ENCODE measurements at places on chromosomes 12 and 14.

DNA sequence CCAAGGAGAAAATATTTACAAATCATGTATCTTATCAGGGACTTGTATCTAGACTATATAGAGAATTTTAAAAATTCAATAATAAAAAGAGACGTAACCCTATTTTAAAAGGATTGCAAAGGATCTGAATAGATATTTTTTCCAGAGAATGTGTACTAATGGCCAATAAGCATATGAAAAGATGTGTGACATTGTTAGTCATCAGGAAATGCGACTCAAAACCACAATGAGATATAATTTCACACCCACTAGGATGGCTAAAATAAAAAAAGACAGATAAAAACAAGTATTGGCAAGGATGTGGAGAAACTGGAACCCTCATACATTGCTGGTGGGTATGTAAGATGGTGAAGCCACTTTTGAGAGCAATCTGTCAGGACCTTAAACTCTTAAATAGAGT lies 141.9 kb upstream of the BMP4 start:
- no peak for DNase-seq

- DNase-seq = no peak
Measured at GRCh38 chr14:32635061-32635719, 303.5 kb upstream of the NPAS3 start.

- DNase-seq = no peak
Measured at GRCh38 chr12:105235281-105235731, 668 bp downstream of the APPL2 start.

DNA sequence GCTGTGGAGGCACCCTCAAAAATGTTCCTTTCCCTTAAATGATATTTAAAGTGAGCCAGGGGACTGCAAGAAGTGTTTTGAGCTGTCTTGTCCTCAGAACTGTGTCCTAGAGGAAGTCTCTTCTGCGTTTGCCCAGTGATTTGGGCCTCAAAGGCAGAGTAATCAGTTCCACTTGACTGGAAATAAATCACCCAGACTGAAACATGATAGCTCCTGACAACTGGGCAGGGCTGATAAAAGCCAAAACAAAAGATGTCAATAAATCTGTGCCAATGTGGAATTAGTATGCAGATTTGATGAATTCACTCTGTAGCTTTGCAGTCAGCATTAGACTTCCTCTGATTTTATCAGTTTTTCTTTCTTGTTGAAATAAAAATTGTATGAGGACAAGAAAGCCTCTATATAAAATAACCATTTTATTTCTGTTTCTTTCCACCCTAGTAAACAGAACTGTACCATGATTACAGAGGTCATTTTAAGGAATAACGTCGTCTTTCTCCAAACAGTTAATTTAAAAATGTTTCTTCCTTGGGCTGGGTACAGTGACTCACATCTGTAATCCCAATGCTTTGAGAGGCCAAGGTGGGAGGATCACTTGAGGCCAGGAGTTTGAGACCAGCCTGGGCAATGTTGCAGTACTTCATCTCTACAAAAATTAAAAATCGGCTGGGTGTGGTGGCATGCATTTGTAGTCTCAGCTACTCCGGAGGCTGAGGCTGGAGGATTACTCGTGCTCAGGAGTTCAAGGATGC lies 180.8 kb downstream of the ERC1 start:
- DNase-seq = peak; percentile 23

DNA sequence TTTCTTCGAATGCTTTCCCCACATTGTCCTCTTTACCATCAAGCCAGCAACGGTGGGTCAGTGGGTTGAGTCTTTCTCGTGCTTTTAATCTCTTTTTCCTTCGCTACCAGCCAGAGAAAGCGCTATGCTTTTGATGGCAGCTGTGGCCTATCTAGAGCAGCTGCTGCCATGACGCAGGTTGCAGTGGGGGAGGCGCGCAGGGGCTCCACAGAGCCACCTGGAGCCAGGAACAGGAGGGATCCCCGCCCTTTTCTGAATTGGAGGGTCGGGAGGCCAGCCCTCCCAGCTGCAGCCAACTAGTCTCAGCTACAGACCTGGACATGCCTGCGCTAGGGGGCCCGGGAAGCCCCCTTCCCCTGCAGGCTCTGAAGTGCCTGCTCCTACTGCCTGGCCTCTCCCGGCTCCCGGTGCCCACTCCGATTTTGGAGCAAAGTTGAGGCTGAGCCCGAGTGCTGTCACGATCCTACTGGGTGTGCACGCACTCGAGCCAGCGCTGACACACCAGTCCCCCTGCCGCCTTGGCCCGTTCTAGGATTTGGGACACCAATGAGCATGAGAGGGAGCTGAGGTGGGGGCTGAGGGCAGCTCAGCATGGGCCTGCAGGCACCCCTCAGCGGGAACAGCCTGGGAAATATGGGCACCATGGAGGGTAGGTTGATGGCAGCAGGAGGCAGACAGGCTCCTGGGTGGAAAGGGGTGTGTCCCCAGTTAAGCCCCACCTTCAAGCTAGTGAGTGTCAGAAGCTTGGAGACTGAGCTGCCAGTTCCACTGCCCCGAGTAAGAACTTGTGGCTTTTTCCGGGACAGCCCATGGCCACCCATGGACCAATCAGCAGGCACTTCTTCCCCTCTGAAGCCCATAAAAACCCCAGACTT lies 784.2 kb downstream of the SLC6A15 start:
- DNase-seq = no peak

DNA sequence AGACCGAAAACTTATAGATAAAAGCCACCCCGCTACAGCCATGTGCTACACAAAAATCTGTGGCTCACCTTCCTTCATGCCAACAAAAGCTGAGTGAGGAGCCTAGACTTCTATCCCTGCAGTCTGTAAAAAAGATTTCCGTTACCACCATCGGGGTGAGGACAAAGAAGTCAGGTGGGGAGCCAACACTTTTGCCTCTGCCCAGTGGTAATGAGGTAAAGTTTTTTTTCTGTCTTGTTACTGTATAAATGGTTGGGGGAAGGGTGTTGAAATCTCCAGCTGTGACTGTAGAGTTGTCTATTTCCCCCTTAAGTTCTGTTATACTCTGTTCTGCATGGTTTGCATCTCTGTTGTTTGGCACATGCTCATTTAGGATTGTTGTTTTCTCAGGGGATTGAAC lies 707.8 kb downstream of the FLRT2 start:
- DNase-seq = no peak

- DNase-seq = peak; percentile 75
Measured at GRCh38 chr12:121579981-121580868, 598 bp downstream of the KDM2B start.

- no peak for DNase-seq
Measured at GRCh38 chr12:25254271-25254880, 3.6 kb upstream of the KRAS start.

DNA sequence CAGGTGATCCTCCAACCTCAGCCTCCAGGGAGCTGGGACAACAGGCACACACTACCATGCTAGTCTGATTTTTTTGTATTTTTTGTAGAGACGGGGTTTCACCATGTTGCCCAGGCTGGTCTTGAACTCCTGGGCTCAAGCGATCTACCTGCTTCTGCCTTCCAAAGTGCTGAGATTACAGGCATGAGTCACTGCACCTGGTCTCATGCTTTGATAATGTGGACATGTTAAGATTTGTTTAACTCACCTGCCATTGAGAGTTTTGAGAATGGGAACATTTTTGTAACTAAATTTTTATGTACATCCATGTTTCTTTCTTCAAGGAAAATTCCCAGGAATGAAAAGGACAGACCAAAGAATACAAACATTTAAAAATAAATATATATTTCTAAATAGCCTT lies 121.2 kb downstream of the MIPOL1 start:
- no peak for DNase-seq

DNA sequence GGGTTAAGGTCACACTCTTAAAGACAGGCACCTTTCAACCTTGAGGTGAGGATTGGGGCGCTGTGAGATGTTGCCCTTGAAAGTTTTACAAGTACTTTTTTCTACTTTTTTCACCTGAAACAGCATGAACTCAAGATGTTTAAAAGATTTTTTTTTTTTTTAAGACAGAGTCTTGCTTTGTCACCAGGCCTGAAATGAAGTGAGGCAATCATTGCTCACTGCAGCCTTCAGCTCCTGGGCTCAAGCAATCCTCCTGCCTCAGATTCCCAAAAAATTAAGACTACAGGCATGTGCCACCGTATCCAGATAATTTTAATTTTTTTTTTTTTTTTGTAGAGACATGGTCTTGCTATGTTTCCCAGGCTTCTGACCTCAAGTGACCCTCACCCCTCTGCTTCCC lies 243.9 kb downstream of the DIO2 start:
- DNase-seq = no peak

GRCh38 chr14:71430678-71431376 lies 501.4 kb upstream of the RGS6 start:
- DNase-seq = no peak

DNA sequence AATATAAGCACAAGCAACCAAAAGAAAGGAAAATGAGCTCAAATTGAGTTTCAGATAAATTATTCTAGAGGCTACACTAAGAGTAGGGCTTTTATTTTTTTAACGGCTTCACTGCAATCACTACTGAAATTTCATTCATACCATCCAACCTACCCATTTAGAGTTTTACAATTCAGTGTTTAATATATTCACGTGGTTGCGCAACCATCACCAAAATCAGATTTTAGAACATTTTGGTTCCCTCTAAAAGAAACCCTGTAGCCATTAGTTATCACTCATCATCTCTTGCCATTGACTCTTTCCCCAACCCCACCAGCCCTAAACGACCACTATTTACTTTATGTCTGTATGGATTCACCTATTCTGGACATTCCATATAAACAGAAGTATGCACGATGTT lies 401.5 kb downstream of the MDGA2 start:
- DNase-seq = no peak

DNA sequence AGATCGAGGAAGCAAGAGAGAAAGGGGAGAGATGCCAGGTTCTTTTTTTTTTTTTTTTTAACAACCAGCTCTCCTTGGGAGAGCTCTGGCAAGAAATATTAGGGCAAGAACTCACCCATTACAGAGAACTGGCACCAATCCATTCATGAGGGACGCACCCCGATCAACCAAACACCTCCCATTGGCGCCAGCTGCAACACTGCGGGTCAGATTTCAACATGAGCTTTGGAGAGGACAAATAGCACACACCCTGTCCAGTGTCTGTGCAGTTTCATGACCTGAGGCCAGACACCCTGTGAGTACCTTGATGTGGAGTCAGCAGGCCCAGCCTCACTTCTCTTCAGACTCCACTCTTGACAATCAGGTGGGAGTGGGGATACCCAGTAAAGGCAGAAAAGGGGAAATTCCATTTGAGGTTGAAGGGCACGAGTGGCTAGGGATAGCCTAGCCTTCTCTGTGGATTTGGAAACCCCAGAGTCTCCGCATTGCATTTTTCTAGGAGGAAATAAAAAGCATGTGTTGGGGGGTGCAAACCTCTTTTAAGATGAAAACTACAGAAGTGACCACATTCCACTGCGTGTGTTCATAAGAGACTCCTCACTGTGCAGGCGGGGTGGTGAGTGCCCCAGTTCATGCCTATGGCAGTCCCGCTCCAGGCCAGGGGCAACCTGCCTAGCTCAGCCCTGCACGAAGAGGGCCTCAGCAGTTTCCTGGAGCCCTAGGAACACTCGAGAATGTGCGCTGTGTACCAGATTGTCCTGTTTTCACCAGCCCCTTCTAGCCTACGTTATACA lies 42.4 kb upstream of the GPATCH2L start:
- DNase-seq = no peak

GRCh38 chr12:14961466-14962152 lies at the start of gene ARHGDIB:
Gene ARHGDIB (minus strand): TSS chr12:14961601. CDS start chr12:14950712, 10,889 bp downstream.
- no peak for DNase-seq

DNA sequence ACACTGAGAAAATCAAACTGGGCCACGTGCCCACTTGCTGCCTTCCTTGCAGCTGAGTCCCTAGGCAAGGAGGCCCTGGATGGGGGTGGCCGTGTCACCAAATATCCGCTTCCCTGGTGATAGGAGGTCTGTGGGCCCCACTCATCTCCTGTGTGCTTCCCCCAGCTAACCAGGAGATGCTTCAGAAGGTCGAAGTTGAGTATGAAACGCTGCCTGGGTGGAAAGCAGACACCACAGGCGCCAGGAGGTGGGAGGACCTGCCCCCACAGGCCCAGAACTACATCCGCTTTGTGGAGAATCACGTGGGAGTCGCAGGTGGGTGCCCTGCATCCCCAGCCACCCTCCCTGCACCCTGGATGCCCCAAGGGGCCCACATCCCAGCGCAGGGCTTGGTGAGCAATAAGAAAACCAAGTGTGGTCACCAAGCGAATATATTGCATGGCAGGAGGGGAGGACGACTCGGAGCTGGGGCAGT lies 6.8 kb upstream of the SIVA1 start:
- DNase-seq = no peak

DNA sequence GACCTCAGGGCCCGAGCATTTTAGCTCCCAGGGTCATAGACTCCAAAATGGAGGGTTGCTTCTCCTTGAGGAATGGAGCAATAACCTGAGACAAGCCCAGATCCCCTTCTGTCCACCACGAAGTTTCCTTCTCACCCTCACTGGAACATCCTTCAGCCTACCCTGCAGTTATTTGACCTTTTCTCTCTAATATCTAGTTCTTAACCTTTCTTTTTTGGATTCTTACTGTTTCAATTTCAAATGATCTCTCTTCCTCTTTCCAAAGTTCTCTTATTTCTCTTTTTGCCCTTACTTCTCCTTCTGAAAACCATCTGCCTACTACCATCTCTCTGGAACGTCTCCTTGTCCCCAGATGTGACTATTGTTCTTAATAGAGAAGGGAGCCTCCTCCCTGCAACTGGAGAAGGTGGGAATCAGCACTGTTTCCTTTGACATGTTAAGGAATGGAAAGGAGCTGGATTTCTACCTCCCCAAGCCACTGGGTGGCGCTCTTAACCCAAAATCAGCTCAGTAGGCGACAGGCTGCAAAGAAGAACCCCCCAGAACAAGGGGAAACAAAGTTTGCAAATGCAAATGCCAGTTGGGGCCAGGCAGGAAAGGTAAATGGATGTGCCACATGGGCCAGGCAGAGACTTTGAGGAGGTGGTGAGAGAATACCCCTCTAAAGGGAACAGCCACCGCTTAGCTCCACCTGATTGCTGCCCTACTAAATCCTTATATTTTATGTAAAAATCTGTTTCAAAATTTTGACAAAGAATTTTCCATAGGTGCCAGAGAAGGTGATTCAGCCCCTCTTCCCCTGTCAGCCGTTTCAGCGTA lies 22.4 kb upstream of the PDE1B start:
- peak; percentile 53 for DNase-seq

GRCh38 chr12:119444462-119445044 lies 110.0 kb downstream of the CCDC60 start:
- DNase-seq = peak; percentile 35

GRCh38 chr14:67514650-67515385 lies 18.3 kb upstream of the PLEKHH1 start:
- DNase-seq = peak; percentile 37

GRCh38 chr12:14731821-14732220 lies 35.4 kb upstream of the GUCY2C start:
- DNase-seq = no peak

- no peak for DNase-seq
Measured at GRCh38 chr12:23617749-23618148, 331.7 kb downstream of the SOX5 start.

DNA sequence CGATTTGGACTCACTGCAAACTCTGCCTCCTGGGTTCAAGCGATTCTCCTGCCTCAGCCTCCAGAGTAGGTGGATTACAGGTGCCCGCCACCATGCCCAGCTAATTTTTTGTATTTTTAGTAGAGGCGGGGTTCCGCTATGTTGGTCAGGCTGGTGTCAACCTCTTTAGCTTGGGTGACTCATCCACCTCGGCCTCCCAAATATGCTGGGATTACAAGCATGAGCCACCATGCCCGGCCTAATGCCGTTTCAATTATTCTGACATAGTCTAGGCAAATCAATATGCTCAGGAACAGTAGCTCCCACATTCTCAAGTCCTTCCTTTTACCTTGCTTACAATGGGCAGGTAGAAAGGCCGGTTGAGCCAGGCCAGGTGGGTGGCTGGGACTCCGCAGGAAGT lies 82.0 kb upstream of the EEA1 start:
- DNase-seq = no peak

- DNase-seq = no peak
Measured at GRCh38 chr12:58513852-58514251, 406.5 kb downstream of the LRIG3 start.
